ENCODE measurements at places on chromosomes 2 and 18.
A peak's percentile ranks its signal among the peaks of the same experiment; 100 is the strongest.

- DNase-seq, result no peak
Measured at GRCh38 chr2:50397992-50398765, 633.8 kb downstream of the NRXN1 start.

- no peak for DNase-seq
Measured at GRCh38 chr18:31651369-31651768, 33.0 kb downstream of the B4GALT6 start.

- DNase-seq, result peak; percentile 22
Measured at GRCh38 chr2:165793779-165794535, at the start of gene GALNT3. GALNT3 (minus strand) TSS chr2:165794247; CDS start chr2:165770700, 23,547 bp downstream.

GRCh38 chr2:98464772-98465310 is 20.2 kb downstream of the INPP4A start:
- DNase-seq, result no peak

DNA sequence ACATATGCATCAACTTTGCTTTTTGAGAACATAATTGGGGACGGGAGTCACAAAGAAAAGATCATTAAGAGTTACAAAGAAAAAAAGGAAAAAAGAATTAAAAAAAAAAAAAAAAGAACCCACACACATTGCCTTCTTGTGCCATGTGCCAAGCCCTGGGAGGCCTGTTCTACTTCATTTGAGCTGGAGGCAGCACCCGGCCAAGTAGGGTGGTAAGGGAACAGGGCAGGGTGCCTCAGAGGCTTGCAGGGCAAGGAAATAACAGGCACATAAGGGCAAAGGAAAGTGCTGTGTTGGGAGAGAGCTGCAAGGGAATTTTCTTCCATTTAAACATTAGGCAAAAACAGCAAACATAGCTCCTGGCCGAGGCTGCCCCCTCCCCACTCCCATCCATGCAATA is 418.0 kb downstream of the TMEM182 start:
- no peak for DNase-seq

Measured in GM12891 (cell line).